Lung (tissue), 17 donors: ENCODE measurements at places on chromosomes 2 and 18. TPM values are rescaled to one million over a fixed set of nuclear protein-coding genes. Genes with fewer than 3 reads are reported as not detected.

Gene ASB1
- 18.2 TPM for total RNA-seq

DNA sequence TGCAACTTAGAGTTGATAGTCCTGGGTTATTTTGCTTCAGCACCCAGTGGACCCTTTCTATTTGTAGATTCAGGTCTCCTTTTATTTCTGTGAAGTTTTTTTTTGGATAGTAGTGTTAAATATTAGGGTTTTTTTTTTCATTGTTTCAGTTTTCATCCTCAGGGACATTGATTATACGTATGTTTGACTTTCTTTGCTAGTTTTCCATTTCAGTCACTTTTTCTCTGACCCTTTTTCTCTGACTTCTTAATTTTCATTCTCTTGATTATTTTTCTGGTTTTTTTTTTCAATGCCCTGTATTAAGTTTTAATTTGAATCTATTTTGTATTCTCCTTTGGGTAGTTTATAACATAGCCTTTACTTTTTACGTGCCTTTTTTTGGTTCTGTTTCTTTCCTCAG is 79.4 kb downstream of the AGPS start:
- H3K4me1 ChIP-seq, result no peaks in the 10 kb centered on the region
- no peak overlapping the region for H3K4me3 ChIP-seq
- H3K27ac ChIP-seq, result no peak overlapping the region
- DNase-seq, result no peak

DNA sequence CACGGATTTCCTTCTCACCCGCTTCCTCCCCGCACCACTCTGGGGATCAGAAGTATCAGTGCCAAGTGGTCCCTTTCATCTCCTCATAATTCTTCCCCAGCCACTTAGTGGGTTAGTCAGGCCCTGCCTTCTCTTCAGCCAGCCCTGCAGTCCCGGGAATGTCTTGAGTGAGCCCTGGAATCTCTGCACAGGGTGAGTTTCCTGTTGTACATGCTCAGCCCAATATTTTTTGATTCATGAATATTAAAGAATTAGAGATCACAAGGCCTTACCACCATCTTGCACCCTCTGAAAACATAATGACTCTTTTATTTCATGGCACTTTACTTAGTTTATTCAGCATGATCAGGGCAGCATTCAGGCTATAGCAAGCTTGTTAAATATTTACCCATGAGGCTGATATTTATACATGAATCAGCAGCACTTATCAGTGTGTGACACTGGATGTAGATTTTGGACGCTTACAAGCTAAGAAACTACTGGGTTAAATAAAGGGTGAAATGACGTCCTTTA is 159.4 kb upstream of the FOSL2 start:
- no peak overlapping the region for H3K27ac ChIP-seq
- H3K4me3 ChIP-seq, result no peak overlapping the region
- H3K27me3 ChIP-seq, result no peaks in the 10 kb centered on the region
- DNase-seq, result peak; percentile 50
- peaks cover 17% of the 10 kb centered on the region for H3K4me1 ChIP-seq

DNA sequence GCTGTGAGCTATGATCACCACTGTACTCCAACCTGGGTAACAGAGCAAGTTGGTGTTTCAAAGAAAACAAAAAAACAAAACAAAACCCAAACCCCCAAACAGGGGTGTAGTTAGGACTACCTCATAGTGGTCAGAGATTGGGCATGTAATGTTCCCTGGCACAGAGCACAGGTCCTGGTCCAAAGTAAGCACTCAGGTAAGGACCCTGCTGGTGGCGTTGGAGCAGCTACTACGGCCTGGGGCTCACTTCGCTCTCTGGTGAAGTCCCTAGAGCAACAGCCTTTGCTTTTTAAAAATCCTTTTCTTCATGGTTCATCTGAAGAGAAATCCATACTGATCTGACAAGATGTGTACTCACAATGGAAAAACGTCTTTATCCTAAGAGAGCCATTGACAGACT is 130.4 kb downstream of the ZNF236 start:
- H3K27ac ChIP-seq, result peak overlapping the region; percentile 82
- no peaks in the 10 kb centered on the region for H3K27me3 ChIP-seq
- H3K36me3 ChIP-seq, result peaks cover 22% of the 10 kb centered on the region
- DNase-seq, result no peak

DNA sequence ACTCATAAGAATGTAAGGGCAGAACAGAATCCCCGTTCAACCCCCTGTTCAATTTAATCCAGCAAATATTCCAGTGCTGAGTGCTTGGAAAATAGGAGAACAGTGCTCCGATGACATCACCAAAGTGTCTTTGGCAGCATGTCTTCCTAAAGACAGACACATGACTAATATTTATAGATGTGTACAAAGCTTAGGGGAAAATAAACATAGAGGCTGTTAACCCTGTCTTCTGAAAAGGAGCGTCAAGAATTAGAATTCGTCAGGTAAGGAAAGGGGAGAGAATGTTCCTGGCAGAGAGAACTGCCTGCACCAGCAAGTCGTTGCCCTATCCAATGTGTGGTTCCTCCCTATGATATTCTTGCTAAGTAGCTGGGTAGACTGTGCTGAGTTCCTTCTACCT is 72.7 kb downstream of the PLB1 start:
- H3K27me3 ChIP-seq, result no peaks in the 10 kb centered on the region
- no peaks in the 10 kb centered on the region for H3K36me3 ChIP-seq
- H3K4me3 ChIP-seq, result no peak overlapping the region
- H3K4me1 ChIP-seq, result no peaks in the 10 kb centered on the region
- DNase-seq, result no peak

- no peaks in the 10 kb centered on the region for H3K36me3 ChIP-seq
- H3K27me3 ChIP-seq, result no peaks in the 10 kb centered on the region
- H3K4me1 ChIP-seq, result no peaks in the 10 kb centered on the region
- DNase-seq, result no peak
These were observed 49.1 kb downstream of the CYP1B1 start for GRCh38 chr2:38026846-38027245.

DNA sequence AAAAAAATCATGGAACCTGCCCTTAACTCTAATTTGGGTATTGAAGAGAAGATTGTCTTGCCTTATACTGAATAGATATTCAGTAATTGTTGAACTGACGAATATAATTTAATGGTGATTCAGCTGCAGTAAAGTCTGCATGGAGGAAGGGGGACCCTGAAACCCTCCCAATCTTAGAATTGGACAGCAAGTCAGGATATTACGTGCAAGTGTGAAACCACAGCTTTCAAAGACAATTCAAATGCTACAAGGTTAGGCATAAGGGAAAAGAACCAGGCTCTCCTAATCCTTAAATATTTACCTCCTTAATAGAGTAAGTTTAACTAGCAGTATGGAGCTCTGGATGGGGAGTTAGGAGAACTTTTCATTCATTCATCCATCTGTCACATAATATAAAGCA is 226.9 kb upstream of the TNP1 start:
- H3K27me3 ChIP-seq, result no peaks in the 10 kb centered on the region
- DNase-seq, result no peak
- no peak overlapping the region for H3K27ac ChIP-seq
- no peaks in the 10 kb centered on the region for H3K4me1 ChIP-seq
- H3K4me3 ChIP-seq, result no peak overlapping the region

DNA sequence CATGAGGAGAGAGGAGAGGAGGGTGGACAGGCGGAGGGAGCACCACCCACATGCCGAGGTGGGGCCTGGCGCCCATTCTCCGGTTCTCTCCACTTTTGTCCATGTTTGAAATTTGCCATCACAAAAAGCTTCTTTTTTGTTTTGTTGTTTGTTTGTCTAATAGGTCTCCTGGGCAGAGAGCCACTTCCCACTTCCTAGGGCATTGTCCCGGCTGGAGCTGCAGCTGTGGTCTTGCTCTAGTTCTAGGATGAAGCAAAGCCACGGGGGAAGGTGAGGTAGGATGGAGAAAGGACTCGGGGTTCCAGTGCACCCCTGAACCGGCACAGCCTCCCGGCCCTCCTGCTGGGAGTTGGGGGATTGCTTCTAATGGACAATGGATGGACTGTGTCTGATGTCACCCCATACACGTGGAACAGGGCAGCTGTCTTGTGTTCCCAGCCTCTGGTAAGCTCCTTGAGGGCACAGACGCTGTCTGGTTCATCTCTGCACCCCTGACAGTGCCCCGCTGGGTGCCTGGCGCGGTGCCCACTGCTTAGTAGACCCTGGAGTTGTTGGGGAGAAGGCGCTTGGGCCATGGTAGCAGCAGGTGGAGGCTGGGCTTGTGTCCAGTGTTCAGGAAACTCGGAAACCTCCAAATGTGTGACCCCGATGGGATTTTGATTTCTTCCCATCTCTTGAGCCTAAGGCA is 278.4 kb downstream of the NDUFA10 start:
- peaks cover 6% of the 10 kb centered on the region for H3K4me1 ChIP-seq
- DNase-seq, result peak; percentile 29
- no peak overlapping the region for H3K27ac ChIP-seq
- no peak overlapping the region for H3K4me3 ChIP-seq
- no peaks in the 10 kb centered on the region for H3K27me3 ChIP-seq

DNA sequence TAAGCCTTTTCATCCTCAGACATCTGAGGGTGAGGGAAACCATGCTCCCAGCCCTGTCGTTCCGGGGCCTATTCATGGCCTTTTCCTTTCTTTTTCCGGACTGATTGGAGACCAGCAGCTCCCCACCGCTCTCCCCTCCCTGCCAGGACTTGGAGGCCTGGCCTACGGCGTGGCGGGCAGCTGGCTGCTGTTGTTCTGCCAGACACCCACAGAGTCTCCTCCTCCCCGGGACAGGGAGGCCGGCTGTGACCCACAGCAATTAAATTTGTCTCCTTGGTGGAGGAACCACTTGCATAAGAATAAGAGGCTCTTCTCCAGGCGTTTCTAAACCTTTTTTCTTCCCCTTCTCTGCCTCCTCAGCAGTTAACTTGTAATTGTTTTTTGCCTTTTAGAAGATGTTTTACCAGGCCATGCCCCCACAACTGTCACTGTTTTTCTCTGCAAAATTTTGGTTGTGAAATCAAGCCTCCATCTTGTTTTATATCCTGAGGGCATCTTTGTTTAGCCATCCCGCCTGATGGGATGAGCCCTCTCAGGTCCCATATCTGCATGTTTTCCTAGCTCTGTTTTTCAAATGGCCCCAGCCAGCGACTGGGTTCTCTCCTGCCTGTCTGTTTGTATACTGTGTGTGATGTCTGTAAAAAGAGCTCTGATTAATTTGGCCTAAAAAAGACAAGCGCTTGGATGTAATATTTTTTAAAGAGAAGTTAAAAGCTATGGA is 1060.0 kb upstream of the DDX18 start:
- H3K4me1 ChIP-seq, result no peaks in the 10 kb centered on the region
- H3K27ac ChIP-seq, result no peak overlapping the region

DNA sequence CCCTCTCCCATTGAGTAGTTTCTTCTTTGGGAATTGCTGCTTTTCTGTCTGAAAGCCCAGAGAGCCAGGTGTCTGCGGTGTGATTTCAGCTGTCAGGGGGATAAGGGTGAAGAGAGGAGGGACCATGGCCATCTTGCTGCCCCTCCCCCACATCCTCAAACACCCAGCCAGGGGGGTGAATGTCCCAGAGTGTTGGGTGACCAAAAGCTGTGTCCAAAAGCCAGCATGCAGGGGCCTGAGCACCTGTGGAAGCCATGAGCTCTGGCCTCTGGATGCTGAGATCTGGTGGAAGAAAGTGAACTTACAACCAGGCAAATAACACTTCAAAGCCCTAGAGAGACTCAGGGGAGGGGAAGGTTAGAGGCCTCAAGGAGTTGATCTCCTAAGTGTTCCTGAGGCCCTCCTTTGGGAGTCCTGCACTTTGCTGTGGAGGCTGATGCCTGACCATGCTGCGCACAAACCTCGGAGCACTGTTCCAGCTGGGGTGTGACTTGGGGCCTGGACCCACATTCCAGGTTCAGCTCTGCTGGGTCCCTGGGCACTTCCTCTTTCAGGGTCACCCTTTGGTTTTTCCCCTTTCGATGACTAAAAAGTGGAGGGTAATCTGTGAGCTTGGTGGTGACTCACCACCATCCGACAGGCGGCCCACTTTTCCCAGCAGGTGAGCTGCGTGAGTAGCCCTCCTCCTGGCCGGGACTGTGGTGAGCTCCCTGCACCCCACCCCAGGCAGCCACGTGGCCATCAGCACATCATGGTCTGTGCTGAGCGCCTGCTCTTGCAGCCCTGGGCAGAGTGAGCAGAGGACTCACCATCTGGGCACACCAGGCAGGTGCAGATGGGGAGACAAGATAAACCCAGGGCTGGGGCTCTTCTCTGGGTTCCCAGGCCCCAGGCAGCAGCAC is 66.8 kb upstream of the FOSL2 start:
- H3K27ac ChIP-seq, result no peak overlapping the region
- peaks cover 10% of the 10 kb centered on the region for H3K4me1 ChIP-seq
- no peaks in the 10 kb centered on the region for H3K36me3 ChIP-seq
- no peak overlapping the region for H3K4me3 ChIP-seq

- no peaks in the 10 kb centered on the region for H3K27me3 ChIP-seq
- no peak for DNase-seq
- no peak overlapping the region for H3K4me3 ChIP-seq
- H3K36me3 ChIP-seq, result no peaks in the 10 kb centered on the region
These were observed 190.6 kb downstream of the MYCN start for GRCh38 chr2:16130906-16131400.
